ENCODE measurements at places on chromosomes 13 and 19.

GRCh38 chr13:43057653-43058317 lies 34.4 kb downstream of the DNAJC15 start:
- ATAC-seq: peak; percentile 34

DNA sequence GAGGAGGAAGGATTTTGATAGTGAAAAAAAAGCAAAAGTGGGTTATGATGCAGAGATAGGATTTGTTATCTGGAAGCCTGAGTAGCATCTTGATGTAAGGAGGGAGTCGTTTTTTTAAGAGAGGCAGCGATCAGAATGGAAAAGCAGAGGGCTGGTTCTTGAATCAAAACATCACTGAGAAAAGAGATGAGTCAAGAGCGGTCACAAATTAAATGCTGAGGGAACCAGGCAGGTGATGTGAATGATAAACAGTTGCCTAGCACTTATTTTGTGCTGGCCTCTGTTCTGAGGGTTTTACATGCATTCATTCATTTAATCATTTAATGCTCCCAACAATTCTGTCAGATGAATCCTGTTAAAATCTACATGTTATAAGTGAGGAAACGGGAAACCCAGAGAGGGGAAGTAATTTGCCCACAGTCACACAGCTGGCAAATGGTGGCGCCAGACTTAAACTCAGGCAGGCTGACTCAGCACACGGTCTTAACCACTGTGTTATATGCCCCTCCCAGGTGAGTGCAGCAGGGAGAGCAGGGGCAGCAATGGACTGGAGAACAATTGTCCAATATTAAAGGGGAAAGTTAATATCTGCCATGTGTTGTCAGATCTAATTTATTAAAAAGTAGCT lies 21.4 kb downstream of the SIGLECL1 start:
- peak; percentile 66 for ATAC-seq

GRCh38 chr13:46121033-46121432 lies 16.2 kb upstream of the CPB2 start:
- no peak for ATAC-seq

DNA sequence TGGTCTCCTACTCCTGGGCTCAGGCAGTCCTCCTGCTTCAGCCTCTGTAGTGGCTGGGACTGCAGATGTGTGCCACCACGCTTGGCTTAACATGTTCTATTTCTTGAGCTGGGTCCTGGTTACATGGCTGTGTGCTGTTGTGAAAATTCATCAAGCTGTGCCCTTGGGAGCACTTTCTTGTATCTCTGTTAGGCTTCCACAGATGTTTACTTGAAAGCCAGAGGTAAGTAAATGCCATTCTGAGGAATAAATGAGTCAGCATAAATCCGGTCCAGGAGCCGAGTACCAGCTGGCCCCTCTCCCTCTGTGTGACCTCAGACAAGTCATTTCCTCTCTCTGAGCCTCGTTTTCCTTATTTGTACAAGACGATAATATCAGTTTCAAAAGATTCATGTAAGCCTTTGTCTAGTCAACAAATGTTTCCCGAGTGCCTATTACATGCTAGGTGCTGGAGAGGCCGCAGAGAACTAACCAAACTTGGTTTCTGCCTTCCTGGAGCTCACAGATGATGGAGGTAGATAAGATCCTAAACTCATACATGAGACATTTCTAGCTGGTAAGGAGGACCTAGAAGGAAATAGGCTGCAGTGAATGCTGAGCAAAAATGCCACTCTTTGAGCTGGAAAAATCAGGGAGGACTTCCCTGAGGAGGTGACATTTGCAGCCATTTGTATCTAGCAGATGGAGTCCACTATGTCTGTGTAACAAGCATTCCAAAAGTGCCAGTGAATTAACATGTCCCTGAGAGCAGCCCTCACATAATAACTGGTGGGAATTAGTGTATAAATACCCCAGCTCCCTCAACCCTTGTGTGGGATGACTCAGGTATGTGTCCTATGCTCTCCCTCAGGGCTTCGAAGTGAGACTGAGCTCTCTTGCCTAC lies 2.7 kb upstream of the RASAL3 start:
- peak; percentile 81 for ATAC-seq
